Kidney capillary endothelial cell (primary cell): ENCODE measurements at places on chromosomes 13 and 19.

DNA sequence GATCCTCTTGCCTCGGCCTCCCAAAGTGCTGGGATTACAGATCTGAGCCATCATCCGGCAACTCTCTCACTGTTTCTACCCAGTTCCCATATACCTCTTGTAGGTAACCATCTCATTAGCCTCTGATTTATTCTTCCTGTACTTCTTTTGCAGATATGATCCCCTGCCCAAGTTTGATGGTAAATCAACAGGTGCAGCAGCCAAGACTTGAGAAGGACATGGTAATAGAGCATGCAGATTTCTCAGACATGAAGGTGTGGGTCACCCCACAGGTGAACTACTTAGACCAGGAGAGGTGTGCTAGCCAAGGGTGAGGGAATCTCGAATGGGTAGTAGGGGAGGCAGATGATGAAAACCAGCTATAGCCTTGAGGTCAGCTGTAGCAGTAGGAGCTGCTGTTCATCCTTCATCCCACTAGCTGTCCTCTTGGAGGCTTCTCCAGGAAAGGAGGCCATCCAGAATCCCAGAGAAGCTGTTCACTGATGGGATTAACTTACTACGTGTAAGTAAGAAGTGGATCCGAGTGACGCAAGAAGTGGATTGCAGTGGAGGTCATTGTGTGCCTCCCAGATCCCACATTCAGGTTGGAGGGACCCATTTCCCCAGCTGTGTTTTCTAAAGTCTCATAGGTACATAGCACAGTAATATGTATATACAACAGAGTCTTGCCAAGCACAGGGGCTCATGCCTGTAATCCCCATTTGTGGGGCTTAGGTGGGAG lies 10.8 kb upstream of the CEBPG start:
- DNase-seq = no peak

- no peak for DNase-seq
Measured at GRCh38 chr19:11066326-11066725, 22.9 kb upstream of the LDLR start.

GRCh38 chr13:112977091-112977490 lies 8.1 kb downstream of the MCF2L start:
- no peak for DNase-seq

- no peak for DNase-seq
Measured at GRCh38 chr19:54029301-54029700, 34.4 kb downstream of the VSTM1 start.
